ENCODE measurements at places on chromosomes 7 and 10.

DNA sequence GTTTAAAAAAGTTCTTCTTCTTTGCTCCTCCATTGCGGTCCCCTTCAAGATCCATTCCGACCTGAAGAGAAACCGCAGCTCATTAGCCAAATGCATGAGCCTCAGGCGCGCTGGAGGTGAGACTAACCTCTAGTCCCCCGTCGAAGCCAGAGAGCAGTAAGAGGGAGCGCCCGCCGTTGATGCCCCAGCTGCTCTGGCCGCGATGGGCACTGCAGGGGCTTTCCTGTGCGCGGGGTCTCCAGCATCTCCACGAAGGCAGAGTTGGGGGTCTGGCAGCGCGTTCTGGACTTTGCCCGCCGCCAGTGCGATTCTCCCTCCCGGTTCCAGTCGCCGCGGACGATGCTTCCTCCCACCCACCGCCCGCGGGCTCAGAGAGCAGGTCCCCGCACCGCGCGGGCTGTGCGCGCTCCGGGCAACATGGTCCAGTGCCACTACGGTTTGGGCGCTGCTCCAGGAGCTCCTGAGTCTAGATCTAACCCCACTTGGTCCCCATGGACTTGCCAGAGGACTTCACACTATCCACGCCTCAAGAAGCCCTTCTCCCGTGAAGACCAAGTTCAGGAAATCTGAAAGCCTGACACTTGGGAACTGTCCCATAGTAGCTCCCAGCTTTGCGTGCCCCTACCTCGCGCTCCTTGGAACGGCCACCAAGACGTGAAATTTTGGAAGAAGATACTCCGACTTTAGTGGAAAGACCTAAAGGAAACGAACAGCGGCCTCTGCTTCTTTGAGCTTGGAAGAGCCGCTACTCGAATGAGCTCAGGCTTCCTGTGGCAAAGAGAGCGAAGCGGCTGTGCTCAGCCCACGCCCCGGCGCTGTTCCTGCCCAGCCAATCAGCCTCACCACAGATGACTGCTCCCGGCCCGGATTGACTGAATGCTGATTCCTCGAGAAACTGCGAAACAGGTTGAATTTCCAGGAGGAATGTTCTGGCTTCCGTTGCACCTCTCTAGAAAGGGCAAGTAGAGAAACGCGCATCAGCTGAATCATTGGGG, at the start of gene ABCB1:
Gene ABCB1, minus strand, starts transcription at position 755 of the 995 bp plus-strand sequence. Its CDS starts 700 bp downstream, at position 55.
- DNase-seq = peak; percentile 67

DNA sequence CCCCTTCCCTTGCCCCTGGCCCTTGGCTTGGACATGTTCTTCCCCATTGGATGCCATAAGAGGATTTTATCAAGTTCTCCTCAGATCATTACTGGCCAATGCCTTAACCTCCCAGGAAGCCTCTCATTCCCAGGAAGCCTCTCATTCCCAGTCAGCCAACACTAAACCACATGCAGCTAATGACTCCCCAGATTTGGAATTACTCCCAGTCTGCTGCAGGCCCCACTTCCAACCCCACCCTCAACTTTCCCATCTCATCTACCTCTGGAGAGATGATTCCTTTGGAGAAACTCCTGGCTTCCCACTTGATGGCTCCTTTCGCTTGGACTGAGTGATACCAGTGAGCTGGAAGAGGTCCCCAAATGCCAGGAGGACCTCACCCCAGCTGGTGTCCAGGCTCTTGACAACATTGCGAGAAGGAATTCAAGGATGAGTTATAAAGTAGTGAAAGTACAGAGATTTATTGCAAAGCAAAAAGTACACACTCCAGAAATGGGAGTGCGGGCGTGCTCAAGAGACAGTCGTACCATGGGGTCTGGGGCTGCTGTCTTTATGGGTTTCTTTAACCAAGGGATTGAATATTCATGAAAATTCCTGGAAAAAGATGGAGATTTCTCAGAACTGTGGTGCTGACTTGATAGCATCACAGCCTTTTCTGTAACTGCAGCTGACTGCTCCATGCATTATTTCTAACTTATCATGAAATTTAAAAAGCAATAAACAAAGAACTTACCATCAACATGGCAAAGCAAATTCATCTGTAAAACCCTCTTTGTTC, 117.2 kb upstream of the ADCY1 start:
- no peak for DNase-seq

- no peak for DNase-seq
Measured at GRCh38 chr7:38813768-38814167, 95.2 kb downstream of the VPS41 start.

DNA sequence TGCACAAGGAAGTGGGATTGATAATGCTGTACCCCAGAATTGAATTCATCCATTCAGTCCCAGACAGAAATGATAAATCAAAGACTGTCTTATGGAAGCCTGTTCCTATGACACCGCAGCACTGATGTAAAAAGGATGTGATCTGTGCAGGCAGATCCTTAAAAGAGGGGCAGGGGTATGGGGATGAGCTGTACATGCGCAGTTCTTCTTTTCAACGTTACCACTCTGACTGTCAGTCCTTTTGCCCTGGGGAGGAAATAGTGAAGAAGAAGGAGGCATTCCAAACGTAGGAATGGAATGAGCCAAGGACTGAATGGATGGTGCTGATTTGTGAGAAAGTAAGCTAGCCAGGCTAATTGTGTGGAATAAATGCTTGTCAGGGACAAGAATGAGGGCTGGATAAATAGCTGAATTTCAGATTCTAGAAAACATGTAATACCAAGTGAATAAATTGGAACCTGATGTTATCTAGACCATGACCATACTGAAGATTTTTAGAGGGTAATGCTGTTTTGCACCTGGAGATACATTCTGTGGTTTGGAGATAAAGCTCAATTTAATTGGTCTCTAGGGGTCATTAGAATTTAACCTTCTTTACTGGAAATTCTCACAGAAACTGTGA, 509.3 kb downstream of the SORCS3 start:
- DNase-seq = no peak
